ENCODE measurements at places on chromosomes 7 and 10.

GRCh38 chr7:112130729-112131410 lies 75.3 kb downstream of the DOCK4 start:
- no peak for DNase-seq

DNA sequence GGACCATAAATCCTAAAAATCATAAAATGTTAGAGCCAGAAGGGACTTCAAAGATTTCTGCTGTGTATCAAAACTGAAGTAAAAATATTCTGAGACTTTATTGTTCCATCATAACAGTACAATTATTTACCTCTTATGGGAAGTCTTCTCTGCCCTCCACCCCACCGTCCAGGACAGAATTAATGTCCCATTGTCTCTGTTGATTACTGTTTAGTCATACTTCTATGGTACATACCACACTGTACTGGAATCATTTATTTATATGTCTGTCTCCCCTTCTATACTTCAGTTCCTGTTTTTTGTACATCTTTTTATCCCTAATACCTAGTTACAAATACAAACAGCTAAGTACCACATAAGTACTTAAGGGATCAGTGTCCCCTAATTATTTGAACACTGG lies 91.4 kb upstream of the CAPZA2 start:
- no peak for DNase-seq

GRCh38 chr10:93859049-93859655 lies 34.6 kb upstream of the SLC35G1 start:
- DNase-seq = no peak

DNA sequence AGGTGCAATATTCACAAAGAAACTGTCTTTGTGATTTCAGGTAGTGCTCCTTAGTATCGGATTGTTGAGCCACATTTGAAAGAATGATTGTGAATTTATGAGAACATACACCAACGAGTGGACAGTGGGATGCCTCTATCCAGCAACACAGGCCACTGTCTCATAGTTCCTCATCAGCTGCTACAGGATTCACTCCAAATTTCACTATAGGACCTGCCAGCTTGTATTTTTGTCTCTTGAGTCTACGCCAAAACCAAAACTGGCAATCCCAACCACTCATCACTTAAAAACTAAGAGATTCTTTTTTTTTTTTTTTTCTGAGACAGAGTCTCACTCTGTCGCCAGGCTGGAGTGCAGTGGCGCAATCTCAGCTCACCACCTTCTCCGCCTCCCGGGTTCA lies 964.5 kb downstream of the CNTNAP2 start:
- DNase-seq = no peak

Data from suppressor macrophage (primary cell).